ENCODE measurements at places on chromosomes 5 and 9. TPM values are rescaled to one million over a fixed set of nuclear protein-coding genes. Genes with fewer than 3 reads are reported as not detected.

Gene PCDHAC1
- 26.3 TPM for total RNA-seq

Gene TRAF1
- total RNA-seq = 0.84 TPM

Gene NMUR2
- total RNA-seq = not detected

Gene PCDHGC5
- 0.69 TPM for total RNA-seq

Data from MCF 10A (cell line).